ENCODE measurements at places on chromosomes 1 and 21. TPM values are rescaled to one million over a fixed set of nuclear protein-coding genes. Genes with fewer than 3 reads are reported as not detected.

Gene VSIG8
- not detected for total RNA-seq

Gene ASAP3
- total RNA-seq = 0.33 TPM

Gene BSND
- not detected for total RNA-seq

Gene CD5L
- total RNA-seq = not detected

Gene SGIP1
- total RNA-seq = not detected

Gene KCNE1
- total RNA-seq = 0.11 TPM

Gene PRPF38B
- total RNA-seq = 78.1 TPM

Gene DBT
- total RNA-seq = 13.9 TPM
